ENCODE measurements at places on chromosomes 3 and 15. TPM values are rescaled to one million over a fixed set of nuclear protein-coding genes. Genes with fewer than 3 reads are reported as not detected.

Gene TM4SF4
- not detected for total RNA-seq

DNA sequence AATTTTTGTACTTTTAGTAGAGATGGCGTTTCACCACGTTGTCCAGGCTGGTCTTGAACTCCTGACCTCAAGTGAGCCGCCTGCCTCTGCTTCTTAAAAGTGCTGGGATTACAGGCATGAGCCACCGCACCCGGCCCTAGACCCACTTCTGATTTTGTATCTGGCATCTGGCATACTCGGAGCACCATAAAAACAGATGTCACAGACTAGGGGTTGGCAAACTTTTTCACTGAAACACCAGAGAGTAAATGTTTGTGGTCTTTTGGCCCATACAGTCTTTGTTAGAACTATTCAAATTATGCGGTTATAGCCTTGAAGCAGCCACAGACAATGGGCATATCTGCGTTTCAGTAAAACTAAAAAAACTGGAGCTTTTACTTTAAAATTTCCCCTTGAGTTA lies 110.7 kb downstream of the TJP1 start:
- H3K36me3 ChIP-seq: no peaks in the 10 kb centered on the region
- H3K27me3 ChIP-seq: peaks cover 26% of the 10 kb centered on the region
- no peaks in the 10 kb centered on the region for H3K4me1 ChIP-seq
- H3K4me3 ChIP-seq: no peak overlapping the region
- DNase-seq: no peak
- no peak overlapping the region for H3K27ac ChIP-seq

GRCh38 chr15:100780208-100780800 lies 99.3 kb upstream of the ALDH1A3 start:
- no peaks in the 10 kb centered on the region for H3K36me3 ChIP-seq
- no peak overlapping the region for H3K27ac ChIP-seq
- peak; percentile 44 for DNase-seq
- H3K27me3 ChIP-seq: peaks cover 9% of the 10 kb centered on the region
- no peak overlapping the region for H3K4me3 ChIP-seq
- H3K4me1 ChIP-seq: peaks cover 3% of the 10 kb centered on the region

DNA sequence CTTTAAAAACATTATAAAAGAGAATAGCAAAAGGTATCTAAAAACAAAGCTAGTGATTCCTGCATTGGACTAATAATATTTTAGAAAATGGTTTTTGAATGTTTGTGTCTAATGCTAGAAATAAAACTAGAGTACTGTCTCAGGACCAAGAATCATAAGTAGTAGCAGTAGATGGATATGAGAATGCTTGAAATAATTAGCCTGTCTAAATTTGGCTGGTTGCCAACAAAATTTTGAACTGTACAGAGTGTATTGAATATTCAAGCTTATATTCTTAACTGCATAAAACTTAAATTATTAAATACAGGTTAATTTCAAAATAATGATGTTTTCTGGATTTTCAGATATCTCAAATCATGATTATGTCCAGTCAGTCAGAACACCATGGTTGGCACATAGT lies 14.0 kb downstream of the ABHD5 start:
- H3K4me1 ChIP-seq: peaks cover 25% of the 10 kb centered on the region
- H3K27ac ChIP-seq: no peak overlapping the region
- peaks cover 6% of the 10 kb centered on the region for H3K36me3 ChIP-seq
- no peak for DNase-seq
- H3K27me3 ChIP-seq: no peaks in the 10 kb centered on the region

DNA sequence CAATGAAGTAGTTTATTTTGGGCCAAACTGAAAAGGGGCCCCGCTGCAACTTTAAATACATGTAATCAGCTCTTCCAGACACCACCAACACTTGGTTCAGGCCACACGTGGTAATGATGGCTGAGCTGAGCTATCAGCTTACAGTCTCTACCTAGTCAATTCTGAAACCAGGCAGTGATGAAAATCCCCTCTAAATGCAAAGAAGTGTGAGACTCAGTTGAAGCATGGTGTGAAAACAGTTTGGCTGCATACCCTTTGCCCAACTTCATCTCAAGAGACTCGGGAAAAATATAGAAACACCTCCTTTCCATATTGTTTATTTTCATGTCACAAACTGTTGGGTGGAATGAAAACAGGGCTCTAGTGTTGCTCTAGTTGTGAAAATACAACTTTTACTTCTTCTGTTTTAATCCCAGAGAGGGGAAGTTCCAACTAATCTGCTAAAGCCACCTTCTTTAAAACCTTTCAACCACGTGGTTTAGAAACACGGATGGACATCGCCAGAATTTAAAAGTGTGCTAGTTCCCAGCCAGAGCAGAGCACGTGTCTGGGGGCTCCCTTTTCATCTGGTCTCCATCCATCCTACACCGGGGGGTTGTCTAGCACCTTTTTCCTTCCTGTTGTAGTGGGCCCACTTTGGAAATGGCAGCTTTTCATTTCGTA lies 229.1 kb downstream of the EPHB1 start:
- no peaks in the 10 kb centered on the region for H3K36me3 ChIP-seq
- H3K4me1 ChIP-seq: no peaks in the 10 kb centered on the region
- no peaks in the 10 kb centered on the region for H3K27me3 ChIP-seq
- no peak overlapping the region for H3K27ac ChIP-seq
- H3K4me3 ChIP-seq: no peak overlapping the region

- no peaks in the 10 kb centered on the region for H3K4me1 ChIP-seq
- no peaks in the 10 kb centered on the region for H3K27me3 ChIP-seq
- no peak overlapping the region for H3K27ac ChIP-seq
- H3K4me3 ChIP-seq: no peak overlapping the region
These were observed 933.9 kb downstream of the NSUN3 start for GRCh38 chr3:94996743-94997142.

Gene GXYLT2
- not detected for total RNA-seq

GRCh38 chr15:63358241-63359029 lies 23.2 kb downstream of the CA12 start:
- no peaks in the 10 kb centered on the region for H3K36me3 ChIP-seq
- H3K27me3 ChIP-seq: peaks cover 24% of the 10 kb centered on the region
- no peaks in the 10 kb centered on the region for H3K4me1 ChIP-seq

DNA sequence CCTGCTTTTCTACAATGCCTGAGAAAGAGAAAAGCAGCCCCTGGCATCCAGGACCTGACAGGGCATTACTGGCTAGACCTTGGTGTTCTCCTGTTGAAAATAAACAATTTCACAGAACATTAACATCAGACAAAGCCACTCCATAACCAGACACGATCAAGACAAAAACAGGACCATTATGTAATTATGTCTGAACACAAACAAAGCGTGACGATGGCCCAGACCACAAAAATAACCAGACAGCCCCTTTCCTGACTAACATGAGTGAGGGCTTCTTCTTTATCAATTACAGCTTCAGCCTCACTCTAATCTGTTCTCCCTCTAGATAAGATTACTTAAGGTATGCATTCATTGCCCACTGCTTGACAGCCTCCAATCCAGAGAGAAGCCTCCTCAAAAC lies 172.7 kb upstream of the LMCD1 start:
- H3K4me3 ChIP-seq: no peak overlapping the region
- H3K36me3 ChIP-seq: no peaks in the 10 kb centered on the region
- no peak for DNase-seq
- H3K27me3 ChIP-seq: no peaks in the 10 kb centered on the region
- peaks cover 20% of the 10 kb centered on the region for H3K4me1 ChIP-seq

DNA sequence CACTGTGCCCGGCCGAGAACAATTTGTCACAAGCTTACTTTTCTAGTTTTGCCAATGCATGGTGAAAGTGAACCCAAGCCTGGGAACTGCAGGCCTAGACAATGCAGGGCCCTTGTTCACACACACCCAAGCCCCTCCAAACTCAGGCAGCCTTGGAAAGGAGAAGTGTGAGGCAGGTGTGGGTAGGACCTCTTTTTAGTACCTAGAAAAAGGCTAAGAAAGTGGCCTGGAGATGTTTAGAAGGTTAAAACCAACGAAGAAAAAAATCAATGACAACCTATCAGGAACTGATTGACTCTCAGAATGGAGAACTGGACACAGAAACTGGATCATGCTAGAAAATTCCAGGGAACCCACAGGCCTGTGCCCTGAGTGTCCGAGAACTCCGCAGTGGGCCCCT lies 18.8 kb downstream of the IDH2 start:
- no peak overlapping the region for H3K27ac ChIP-seq
- no peaks in the 10 kb centered on the region for H3K36me3 ChIP-seq
- peaks cover 4% of the 10 kb centered on the region for H3K4me1 ChIP-seq
- no peak for DNase-seq

Gene SLC27A2
- total RNA-seq: 77.6 TPM

Gene TNFSF10
- total RNA-seq: 321 TPM

DNA sequence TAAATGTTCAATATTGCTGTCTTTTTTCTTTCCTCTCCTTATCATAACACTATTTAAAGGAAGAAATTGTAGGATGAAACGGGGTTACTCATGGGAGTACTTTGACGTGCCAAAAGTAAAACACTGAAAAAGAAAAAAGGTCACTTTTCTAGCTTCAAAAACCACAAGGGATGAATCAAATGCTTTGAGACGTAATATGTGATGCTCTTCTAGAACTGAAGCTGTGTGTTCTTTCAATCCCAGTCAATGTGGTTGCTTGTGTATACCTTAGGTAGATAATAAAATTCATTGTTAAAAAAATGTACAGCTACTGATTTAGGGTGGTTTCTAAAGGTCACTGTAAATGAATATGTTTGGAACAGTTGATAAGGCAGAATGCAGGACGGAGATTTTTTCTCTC lies 538.8 kb upstream of the ZNF717 start:
- H3K4me3 ChIP-seq: no peak overlapping the region
- H3K4me1 ChIP-seq: no peaks in the 10 kb centered on the region
- H3K27me3 ChIP-seq: no peaks in the 10 kb centered on the region
- DNase-seq: no peak

- no peaks in the 10 kb centered on the region for H3K4me1 ChIP-seq
- H3K36me3 ChIP-seq: peaks cover 8% of the 10 kb centered on the region
- no peak overlapping the region for H3K27ac ChIP-seq
- DNase-seq: no peak
These were observed 61.0 kb downstream of the PGPEP1L start for GRCh38 chr15:98946301-98947255.

Gene MCF2L2
- total RNA-seq: 3.3 TPM

Gene ZNF502
- 3.8 TPM for total RNA-seq

Measured in natural killer cell treated with Interleukin-12 subunit alpha and Interleukin-12 subunit beta and Interleukin-15 and Interleukin-18, amount 100 ng/mL, for 72 hours (primary cell).